ENCODE measurements at places on chromosomes 12 and 14. TPM values are rescaled to one million over a fixed set of nuclear protein-coding genes. Genes with fewer than 3 reads are reported as not detected.

DNA sequence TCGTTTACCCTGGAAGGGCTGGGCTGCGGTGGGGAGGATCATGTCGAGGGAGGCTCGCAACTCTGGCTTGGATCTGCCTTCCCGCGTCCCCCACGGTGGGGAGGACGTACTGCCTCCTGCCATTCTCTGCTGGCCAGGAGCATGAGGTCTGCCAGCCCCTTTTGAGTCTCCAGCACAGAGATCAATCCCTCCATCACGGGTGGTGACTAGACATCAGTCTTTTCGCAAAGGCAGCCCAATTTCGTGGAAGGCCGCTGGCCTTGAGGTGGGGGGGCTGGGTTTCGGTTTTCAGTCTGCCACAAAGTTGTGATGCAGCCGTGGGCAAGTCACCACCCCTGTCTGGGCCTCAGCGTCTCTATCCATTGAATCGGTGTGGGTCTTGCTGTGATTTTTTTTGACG lies 62.2 kb downstream of the PRMT8 start:
- DNase-seq = no peak

The CALCOCO1 gene
- 64.4 TPM for total RNA-seq

- DNase-seq = no peak
Measured at GRCh38 chr14:75542588-75543091, 20.4 kb downstream of the BATF start.

GRCh38 chr14:99986396-99986795 lies 78.8 kb upstream of the EVL start:
- DNase-seq = no peak
